CD4-positive, alpha-beta T cell treated with Interferon alpha-2 for 1 hour (primary cell): ENCODE measurements at places on chromosomes 3 and 15.
A peak's percentile ranks its signal among the peaks of the same experiment; 100 is the strongest.

DNA sequence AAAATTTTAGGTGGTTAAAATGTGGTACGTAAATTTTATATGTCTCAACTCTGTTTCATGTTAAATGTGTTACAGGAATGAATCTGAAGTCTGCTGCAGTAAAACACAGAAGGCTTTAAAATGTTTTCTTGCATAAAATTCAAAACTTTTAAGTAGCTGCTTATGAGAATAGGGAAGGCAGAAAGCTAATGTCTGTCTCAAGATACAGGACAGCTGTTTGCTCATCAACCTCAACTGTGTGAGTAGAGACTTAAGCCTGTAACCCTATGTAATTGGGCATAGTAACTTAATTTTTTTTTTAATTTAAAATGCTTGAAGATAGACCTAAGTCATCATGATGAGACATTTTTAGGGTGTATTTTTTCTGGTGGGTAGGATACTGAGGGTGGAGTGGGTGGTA lies 38.9 kb downstream of the ZFAND6 start:
- DNase-seq, result no peak

GRCh38 chr15:85408270-85408746 lies 27.9 kb downstream of the AKAP13 start:
- DNase-seq, result peak; percentile 34

- no peak for DNase-seq
Measured at GRCh38 chr3:111314898-111315297, 227.1 kb upstream of the CD96 start.

DNA sequence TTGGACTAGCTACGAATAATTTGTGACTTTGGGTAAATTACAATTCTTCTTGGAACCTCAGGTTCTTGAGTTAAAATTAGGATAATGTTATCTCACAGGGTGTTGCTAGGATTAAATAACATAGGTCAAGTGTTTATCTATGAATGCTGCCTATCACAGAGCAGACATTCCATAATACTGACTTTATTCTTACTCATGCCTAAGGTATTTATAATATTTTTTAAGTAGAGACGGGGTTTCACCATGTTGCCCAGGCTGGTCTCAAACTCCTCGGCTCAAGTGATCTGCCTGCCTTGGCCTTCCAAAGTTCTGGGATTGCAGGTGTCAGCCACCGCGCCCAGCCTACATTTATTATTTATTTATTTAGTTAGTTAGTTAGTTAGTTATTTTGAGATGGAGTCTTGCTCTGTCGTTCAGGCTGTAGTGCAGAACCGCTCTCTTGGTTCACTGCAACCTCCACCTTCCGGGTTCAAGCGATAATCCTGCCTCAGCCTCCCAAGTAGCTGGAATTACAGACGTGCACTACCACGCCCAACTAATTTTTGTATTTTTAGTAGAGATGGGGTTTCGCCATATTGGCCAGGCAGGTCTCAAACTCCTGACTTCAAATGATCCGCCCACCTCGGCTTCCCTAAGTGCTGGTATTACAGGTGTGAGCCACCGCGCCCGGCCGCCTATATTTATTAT lies 741 bp upstream of the ZNF106 start:
- no peak for DNase-seq

GRCh38 chr15:85031944-85032558 lies 50.4 kb downstream of the PDE8A start:
- DNase-seq, result no peak

DNA sequence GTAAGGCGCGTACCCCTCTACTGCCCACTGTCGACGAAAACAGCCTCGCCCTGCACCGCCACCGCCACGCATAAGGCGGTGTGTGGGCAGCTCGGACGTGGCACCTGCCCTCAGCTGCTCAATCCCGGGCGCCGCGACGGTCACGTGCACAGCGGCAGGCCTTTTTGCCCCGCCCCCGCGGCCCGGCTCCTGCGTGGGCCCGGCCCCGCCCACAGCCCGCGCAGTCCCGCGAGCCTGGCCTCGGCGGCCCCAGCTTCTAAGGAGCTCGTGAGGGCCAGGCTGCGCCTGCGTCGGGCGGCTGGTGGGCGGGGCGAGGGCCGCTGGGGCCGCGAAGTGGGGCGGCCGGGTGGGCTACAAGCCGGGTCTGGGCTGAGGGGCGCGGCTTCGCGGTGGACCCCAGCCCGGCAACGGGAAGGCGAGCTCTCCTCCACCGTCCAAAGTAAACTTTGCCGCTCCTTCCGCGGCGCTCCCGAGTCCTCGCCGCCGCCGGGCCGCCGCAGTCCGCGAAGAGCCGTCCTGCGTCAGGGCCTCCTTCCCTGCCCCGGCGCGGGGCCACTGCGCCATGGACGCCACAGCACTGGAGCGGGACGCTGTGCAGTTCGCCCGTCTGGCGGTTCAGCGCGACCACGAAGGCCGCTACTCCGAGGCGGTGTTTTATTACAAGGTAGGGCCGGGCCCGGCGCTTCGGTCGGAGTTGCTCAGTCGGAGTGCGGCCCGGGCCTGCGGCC lies at the start of gene CAPN7:
Gene CAPN7 (plus strand): TSS at position 313 of the 728 bp plus-strand sequence. CDS start 250 bp downstream, at position 563.
- DNase-seq, result peak; percentile 95

GRCh38 chr3:38560996-38561717 lies 65.0 kb downstream of the EXOG start:
- no peak for DNase-seq
